Stimulated activated CD4-positive, alpha-beta T cell treated with anti-CD3 and anti-CD28 coated beads, Interleukin-15, amount 100 ng/mL, for 1 hour (primary cell): ENCODE measurements at places on chromosomes 6 and 20.

DNA sequence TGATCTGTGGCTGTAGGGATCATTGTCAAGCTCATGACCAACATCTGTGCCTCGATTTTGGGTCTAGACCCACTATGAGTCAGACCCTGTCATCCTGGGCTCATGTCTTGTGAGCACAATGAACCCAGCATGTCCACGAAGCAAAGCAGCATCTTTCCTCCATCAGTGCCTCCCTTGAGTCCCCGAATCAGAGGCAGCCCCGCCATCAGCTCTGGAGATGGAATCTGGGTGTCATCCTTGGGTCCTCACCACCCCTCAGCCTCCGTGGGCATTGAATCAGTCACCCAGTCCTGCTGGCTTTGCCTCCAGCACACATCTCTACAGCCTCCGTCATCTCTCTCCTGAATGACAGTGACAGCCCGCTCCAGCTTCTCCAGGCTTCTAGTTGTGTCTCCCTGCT, 56.9 kb downstream of the CHMP4B start:
- DNase-seq: no peak

GRCh38 chr6:167988945-167989841, 8.3 kb upstream of the KIF25 start:
- DNase-seq: no peak

DNA sequence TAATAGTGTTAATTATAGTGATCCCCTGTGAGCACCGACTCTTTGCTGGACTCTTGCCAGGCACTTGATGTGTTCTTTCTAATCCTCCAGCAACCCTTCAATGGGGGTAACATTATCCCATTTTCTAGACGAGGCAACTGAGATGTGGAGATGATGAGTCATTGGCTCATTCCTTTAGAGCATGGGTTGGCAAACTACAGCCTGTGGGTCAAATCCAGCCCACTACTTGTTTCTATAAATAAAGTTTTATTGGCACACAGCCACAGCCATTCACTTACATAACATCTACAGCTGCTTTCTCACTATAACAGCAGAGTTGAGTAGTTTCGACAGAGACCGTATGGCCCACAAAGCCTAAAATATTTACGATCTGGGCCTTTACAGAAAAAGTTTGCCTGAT, 249.5 kb upstream of the KCNG1 start:
- DNase-seq: no peak

- DNase-seq: no peak
Measured at GRCh38 chr20:49400410-49400809, 82.1 kb downstream of the KCNB1 start.

- no peak for DNase-seq
Measured at GRCh38 chr6:65113581-65113980, 593.4 kb downstream of the EYS start.

DNA sequence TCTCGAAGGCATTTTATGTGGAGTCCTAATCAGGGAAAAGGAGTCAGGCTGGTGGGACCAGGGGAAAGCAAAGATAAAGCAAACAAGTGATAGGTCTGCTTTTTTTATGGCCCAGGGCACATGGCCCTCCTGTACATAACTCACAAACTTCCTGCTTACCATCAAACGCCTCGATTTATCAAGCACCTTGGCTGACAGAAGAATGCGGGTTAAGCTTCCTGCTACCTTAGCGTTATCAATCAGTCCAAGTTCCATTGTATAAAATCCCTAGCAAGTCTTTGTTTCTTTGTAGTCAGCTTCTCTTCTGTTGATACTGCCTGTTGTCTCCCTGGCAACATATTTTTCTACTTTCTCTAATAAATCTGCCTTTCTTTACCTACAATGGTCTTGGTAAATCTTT, 4.1 kb upstream of the TRIM27 start:
- DNase-seq: no peak

GRCh38 chr20:8656335-8656734, 412.6 kb upstream of the PLCB4 start:
- DNase-seq: no peak

GRCh38 chr6:139062932-139063646, 34.5 kb downstream of the ABRACL start:
- no peak for DNase-seq

GRCh38 chr6:73803562-73804241, 107.7 kb downstream of the CD109 start:
- DNase-seq: no peak

DNA sequence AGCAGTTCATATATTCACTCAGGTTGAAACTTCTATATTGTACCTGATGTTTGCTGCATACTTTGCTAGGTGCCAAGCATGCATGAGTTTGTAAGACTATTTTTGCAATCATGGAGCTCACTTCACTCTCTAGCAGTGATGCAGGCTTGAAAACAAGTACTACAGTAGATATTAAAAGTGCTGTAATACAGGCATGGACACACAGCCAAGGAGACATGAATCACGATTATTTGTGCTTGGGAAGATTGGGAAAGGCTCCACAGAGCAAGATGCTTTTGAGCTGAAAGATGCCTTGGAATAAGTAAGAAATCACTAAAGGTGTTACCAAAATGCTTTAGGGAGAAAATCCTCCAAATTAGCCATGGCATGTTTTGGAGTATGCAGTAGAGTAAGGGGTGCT, 427.4 kb downstream of the UTRN start:
- DNase-seq: no peak

- DNase-seq: no peak
Measured at GRCh38 chr6:160274871-160275510, 16.4 kb upstream of the SLC22A2 start.

GRCh38 chr6:87029711-87030314, 65.1 kb downstream of the CGA start:
- no peak for DNase-seq

DNA sequence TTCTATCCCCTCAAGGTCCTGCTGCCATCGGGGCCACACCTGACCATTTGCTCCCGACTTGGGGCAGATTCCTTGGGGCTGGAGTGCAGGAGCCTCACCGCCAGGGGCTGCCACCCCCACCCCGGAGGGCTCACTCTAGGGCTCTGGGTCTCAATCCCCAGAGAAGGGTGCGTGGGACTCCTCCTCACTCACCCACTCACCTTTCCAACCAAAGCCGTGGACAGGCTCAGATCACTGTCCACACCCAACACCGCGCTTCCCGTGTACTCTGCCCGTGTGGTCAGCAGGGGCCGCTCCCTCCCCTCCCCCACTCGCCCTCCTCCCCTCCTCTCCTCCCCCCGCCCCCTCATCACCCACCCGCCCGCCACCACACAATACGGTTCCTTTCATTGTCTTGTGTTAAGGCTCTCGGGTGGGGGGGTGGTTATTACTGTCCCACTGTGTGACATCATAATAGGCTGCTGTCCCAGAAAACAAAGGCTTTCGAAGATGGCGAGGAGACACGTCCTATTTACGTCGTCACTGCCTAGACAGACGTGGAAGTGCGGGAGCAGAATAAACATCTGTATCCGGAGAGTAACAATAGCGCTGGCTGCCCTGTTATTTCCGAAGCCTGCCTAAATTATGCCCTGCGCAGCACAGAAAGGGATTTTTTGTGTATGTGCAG, 85.8 kb downstream of the YTHDF1 start:
- no peak for DNase-seq

DNA sequence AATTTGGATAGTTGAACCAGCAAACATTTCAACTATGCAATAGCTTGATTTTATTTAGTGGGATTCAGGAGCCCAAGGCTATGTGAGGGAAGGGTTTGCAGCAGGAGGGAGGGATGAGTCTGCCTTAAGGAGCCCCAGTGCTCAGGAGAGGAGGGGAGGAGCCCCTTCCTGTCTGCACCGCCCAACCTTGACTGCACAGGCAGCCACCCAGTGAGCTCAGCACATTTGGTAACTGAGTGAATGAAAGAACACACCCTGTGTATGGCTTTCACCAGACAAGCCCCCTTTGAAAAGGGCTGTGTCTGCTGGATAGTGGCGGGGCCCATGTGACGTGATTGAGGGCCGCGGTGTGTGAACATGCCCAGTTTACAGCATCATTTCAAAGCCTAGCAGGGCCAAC, 17.0 kb downstream of the DACT2 start:
- DNase-seq: no peak

- DNase-seq: no peak
Measured at GRCh38 chr20:61769286-61769832, 296.3 kb downstream of the TAF4 start.

GRCh38 chr20:23130622-23131140, 44.6 kb upstream of the CD93 start:
- DNase-seq: no peak

DNA sequence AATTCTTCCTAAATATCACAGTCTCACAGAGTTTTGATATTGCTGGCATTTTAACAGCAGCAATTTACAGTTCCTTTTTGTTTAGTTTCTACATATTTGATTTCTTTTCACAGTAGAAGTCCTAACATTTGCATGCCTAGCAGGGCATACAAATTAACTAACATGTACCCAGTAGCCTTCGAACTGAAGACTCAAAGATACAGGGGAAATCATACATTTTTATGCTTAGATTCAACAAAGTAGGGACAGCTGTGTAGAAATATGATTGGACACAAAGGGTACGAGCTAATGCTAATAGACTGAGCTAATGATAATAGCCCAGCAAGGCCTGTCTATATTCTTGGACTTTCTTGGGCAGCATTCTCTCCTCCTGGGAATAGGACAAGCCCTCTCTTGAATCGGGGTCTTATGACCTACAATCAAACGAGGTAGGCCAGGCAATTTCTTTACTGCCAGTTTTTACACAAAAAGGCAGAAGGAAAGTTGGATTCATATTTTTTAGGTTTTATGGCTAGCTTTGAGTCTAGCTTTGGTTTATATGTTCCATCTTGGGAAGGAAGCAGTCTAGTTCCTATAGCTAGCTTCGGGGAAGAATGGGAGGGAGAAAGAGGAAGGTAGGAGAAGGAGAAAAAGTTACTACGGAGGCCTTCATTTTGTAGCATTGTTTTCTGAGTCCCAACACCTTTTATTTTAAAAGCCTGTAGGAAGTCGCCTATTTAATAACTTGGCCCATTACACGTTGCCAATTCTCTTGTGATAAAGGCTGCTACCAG, 115.8 kb downstream of the HFE start:
- DNase-seq: no peak

DNA sequence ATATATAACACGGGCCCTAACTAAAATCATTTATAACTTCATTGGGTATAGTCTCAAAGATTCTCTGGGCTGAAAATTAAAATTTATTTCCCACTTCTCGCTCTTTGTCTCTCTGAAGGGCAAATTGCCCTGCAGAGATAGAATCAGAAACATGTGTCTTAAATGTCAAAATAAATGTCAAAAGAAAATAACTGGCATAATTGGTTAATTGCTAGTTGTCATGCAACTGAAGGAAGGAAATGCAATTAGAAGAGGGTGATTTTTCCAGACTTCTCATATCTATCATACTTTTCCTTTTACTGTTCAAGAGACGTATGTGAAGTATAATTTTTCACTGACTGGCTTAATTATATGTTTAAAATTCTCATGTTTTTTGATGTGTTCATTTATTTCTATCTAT, 80.3 kb upstream of the HMGCLL1 start:
- no peak for DNase-seq

DNA sequence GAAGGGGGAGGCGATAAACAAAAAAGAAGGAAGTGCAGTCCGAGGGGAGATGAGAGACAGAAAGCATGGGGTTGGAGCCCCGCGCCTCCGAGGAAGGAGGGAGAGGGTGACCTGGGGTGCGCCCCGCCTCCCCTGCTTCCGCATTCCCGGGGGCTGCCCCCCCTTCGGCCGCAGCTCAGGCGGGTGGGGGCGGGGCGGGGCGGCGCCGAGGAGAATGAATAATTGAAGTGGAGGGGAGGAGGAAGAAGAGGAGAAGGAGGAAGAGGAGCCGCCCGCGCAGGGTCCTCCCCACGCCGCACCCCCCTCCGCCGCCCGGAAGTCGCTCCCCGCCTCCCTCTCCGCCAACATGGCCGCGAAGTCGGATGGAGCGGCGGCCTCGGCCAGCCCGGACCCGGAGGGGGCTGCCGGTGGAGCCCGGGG, at the start of gene XKR7:
Gene XKR7, plus strand, starts transcription at position 322 of the 420 bp plus-strand sequence. Its CDS starts 25 bp downstream, at position 347.
- DNase-seq: no peak

- no peak for DNase-seq
Measured at GRCh38 chr6:116406678-116407345, 36.1 kb downstream of the DSE start.

DNA sequence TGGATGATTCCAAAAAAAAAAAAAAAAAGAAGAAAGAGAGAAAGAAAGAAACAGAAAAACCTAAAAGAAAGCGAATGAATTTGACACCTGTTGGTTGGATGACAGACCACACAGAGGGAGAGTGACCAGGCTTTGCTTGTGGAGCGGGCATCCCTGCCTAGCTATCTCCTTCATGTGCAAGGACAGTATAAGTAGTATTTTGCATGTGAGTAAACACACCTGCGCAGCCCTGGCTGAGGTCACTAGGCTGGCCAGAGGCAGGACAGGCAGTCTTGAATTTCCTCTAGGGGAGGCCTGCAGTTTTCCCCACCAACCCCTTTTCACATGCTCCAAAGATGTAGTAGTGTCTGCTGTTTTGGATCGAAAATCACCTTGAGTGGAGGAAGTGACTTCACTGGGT, 126.4 kb downstream of the CCDC170 start:
- DNase-seq: no peak
